ENCODE measurements at places on chromosomes 7 and 10.

GRCh38 chr7:130566168-130566897, 74.4 kb downstream of the MEST start:
- DNase-seq, result no peak

DNA sequence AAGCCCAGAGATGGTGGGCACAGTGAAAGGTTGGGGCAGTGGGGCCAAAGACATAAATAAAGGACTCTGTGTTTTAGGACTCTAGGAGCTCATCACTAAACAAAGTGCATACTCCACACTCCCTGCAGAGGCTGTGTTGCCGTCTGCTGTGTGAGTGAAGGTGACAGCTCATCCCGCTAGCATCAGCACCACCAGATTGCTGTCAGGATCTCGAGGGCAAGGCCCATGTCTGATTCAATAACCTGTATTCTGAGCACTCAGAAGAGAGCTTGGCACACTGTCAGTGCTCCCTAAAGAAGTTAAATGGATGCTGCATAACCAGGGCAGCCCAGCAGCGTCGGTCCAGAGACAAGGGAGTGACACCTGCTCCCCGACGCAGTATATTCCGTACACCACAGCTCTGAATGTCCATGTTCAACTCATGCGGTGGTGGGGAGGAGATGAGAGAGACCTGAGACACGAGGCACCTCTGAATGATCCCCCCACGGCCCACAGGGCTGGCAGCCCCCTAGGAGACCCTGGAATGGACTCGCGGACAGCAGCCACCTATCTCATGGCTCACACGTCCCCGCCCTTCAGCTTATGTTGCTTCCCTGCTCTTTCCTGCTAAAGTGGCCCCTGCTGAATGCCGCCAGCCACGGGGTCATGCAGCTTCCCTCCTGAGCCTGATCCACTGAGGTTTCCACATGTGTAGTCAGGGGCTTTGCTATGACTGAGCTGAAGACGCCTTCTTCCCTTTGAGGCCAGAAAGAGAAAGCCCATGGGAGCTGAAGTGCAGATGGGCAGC, 132.7 kb upstream of the KCNMA1 start:
- no peak for DNase-seq

GRCh38 chr10:34294137-34294536, 521.0 kb downstream of the PARD3 start:
- no peak for DNase-seq

- no peak for DNase-seq
Observed at GRCh38 chr7:4056552-4057288, 625.4 kb upstream of the FOXK1 start.

- no peak for DNase-seq
Observed at GRCh38 chr7:46879783-46880182, 702.1 kb downstream of the TNS3 start.

- DNase-seq, result peak; percentile 37
Observed at GRCh38 chr10:6625428-6625827, 45.4 kb upstream of the PRKCQ start.

- no peak for DNase-seq
Observed at GRCh38 chr7:149320313-149321124, 58.5 kb downstream of the ZNF783 start.

- DNase-seq, result no peak
Observed at GRCh38 chr10:44413416-44413815, 28.5 kb upstream of the CXCL12 start.

DNA sequence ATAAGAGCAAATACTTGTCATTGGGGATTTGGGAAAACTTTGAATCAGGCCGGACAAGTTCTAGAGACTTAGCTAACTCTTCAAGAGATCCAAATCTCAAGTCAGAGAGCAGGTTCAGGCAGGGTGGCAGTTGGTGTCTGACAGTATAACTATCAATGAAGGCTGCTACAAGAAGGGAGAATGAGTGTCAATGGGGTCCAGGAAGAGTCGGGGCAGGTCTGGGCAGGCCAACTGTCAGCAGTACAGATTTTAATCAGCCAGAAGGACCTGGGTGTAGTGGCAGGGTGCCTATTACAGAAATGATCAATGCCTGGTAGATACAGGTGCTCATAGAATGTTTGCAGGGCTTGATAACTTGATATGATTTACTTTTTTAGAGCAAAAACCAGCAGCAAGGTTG, 751.1 kb downstream of the GRM8 start:
- no peak for DNase-seq

DNA sequence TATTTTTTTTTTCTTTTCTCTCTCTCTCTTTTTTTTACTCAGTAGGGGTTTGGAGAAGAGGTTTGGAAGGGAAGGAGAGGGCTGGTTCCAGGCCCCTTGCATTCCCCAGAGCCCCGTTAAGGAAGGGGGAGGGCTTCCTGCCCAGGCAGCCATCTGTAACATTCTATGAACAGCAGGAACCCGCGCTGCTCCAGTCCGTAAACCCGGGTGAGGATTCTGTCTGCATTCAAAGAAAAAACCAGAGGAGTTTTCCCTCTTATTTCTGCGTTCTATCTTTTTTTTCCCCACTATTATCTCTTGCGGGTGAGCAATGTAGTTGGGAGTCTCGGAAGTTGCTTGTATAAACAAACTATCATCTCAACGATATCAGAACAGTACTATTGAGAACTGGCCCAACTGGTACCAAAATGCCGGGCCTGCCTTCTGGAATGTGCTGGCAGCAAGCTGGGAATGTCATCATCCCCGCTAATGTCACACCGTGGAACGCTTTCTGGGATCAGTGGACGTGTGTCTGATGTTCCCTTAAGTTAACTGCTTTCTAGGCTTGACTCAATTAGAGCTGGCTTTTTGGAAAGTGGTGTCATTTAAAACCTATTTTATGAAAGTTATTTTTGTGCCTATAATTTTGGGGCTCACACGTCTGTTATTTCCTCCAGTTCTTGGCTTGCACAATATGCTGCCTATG, 153.1 kb upstream of the MEOX2 start:
- DNase-seq, result no peak

GRCh38 chr10:112811741-112812551, 138.1 kb upstream of the TCF7L2 start:
- no peak for DNase-seq

DNA sequence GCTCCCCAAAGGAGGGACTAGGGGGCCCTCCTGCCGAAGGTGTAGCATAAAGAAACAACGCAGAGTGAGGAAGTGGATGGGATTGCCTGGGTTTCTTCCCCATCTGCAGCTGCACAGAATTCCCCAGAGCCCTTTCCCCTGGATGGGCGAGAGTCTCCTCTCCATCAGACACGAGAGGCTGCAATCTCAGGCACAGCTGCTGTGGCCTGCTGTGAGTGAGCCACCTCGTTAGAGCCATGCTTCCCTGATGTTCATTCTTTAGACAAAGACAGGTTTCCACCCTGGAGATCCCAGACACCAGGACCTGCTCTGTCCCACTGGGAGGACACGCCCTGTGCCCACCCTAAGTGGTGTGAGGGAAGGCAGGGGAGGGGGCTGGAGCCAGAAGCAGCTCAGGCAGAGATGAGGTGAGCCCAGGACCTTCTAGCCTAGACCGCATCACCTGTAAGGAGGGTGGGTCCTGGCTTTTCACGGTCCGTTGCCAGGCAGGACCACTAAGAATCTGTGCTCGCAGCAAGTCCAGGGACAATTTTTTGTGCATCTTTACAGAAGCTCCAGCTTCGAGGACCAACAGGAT, 268.6 kb upstream of the TCERG1L start:
- no peak for DNase-seq

DNA sequence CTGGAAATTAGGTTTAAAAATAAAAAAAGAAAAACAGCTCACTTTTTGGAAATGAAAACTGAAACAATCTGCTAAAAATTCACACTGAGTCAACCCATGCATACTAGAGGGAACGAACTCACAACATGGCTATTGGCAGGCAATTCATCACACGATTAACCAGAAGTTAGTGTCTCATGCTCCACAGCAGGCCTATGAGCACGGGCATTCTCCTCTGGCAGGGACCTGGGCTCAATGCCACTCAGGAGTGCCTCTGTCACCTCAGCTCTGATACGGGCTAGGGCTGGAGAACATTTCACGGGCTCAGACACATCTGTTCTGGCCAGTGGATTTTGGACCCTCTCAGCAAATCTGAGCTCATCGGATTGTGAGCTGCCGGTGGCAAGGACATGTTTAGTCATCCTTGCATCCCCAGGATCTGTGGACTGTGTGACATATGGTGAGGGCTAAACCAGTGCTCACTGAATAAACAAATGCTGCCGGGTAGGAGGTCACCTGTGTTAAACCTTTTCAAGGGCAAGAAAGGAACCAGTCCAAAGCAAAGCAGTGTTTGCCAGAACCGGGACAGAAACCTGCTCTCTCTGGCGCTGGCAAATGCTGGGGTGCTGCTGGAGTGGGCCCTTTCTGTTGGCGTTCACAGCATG, 40.1 kb downstream of the POLR3A start:
- DNase-seq, result no peak

DNA sequence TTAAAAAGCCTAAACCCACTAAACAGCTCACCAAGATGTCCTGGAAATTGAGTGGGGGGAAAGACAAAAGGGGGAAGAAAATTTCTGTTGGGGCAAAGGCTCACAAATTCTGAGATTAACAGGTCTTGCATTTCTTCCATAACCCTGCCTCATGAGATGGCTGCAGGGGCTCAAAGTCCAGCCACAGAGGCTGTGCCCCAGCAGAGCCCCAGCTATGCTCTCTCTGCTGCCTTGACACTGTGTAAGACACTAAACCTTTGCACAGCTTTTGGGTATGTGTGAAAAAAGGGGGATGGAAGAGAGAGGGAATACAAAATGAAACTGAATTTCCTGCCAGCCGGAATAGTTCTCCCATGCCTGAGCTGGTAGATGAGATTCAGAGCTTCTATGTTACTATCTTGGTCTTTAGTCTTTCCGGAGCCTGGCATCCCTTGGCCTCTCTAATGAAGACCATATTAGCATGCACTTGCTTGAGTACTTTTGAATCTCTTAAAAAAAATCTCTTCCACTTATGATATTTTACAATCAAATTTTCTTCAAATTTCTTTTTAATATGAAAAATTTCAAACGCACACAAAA, 240.0 kb upstream of the IMMP2L start:
- DNase-seq, result no peak

DNA sequence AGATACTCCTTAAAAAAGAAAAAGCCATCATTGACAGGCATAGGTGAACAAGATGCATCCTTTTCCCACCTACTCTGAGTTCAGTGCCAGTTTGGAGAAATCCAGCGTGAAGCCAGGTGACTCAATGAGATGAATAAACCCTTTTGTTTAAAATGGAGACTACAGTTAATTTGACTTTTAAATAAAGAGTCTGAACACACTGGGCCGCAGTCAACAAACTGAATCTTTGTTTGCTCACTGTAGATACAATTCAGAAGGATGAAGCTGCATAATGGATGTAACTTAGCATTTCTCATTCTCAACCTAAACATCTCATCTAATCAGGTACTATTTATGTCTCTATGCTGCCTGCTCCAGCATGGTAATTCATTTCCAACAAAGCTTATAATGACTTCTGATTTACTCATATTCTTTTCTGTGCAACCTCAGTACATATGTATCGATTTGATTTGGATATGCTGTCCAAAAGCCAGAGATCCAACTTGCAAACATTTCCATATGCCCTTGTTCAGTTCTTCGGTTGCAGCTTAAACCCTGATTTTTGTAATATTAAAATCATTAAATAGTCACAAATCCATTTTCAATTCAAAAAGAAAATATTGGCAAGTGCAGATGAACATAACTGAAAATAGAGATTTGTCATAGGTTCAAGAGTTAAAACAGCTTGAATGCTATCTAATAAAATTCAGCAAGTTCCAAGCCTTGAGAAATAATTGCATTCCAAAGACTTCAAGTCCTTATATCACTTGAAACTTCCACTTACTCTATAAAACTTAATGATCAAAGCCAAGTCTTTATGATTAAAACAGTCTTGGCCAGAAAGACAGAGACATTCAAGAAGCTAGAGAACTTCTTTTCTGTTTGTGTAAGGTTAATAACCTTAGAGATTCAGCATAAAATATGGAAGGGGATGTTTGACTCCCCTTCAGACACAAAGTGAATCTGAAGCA, 67.8 kb downstream of the CPVL start:
- DNase-seq, result no peak

DNA sequence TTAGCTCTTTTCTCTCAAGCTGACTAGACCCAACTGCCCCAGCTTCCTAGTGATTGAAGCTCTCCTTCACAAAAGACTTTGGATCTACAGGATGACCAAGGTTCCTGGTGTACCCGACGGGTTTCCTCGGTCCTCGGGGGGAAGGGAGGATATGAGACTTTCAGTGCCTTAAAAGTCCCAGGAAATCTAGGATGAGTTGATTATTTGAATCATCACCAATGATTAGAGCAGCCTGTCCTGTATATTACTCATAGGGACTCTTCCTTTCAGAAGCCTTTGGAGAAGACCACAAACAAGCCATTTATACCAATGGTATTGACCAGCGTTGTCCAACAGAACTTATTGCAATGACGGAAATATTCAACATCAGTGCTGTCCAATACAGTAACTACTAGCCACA, 6.1 kb upstream of the ACTA2 start:
- no peak for DNase-seq

DNA sequence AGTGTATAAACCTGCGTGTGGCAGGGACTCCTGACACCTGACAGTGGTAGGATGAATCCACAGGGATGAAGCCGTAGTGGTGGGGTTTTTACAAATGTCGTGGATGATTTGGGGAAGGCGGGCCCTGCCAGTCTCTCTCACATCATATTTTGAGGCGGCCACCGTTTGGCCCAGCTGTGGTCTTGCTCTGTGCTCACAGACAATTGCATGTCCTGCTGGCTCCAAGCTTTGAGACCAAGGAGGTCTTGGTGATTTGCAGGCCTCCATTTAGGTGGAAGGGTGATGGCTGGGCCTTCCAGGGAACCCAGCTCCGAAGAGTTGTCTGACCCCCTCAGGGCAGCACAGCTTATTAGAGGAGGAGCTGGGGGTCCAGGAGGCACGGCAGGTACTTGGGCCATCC, 151.1 kb upstream of the SHH start:
- DNase-seq, result no peak

- no peak for DNase-seq
Observed at GRCh38 chr7:104267701-104268368, 60.0 kb upstream of the ORC5 start.

DNA sequence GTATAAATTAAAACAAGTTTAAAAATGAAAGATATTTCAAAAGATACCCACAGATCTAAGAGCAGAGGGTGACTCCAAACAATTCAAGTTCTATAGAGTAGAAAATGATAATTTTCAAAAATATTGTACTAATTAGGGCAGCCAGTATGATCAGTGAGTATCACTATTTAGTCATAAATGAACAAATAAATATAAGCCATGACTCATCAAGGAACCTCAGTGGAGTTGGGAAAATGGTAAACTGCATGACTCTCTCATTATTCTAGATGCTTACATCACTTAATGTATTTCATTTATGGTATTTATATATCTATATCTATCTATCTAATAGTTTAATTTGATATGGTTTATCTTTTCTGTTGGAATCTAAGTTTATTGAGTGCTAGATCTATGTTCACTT, 94.3 kb downstream of the THSD7A start:
- DNase-seq, result no peak

GRCh38 chr10:87095236-87095945, 385 bp downstream of the SHLD2 start:
- DNase-seq, result peak; percentile 84

- DNase-seq, result no peak
Observed at GRCh38 chr10:1408651-1409367, 328.5 kb downstream of the ADARB2 start.

All from activated CD4-positive, alpha-beta memory T cell treated with anti-CD3 and anti-CD28 coated beads for 36 hours (primary cell).